ENCODE measurements at places on chromosomes 1 and 21. TPM values are rescaled to one million over a fixed set of nuclear protein-coding genes. Genes with fewer than 3 reads are reported as not detected.

Gene MTARC1
- total RNA-seq: 0.37 TPM

Gene CYP2J2
- total RNA-seq: 0.20 TPM

Gene HAO2
- not detected for total RNA-seq

Gene MORN1
- total RNA-seq: 8.1 TPM

Gene ADCY10
- under 0.01 TPM for total RNA-seq

Gene MRPL39
- 54.0 TPM for total RNA-seq

Gene CLDN17
- total RNA-seq: not detected

Gene GPR37L1
- total RNA-seq: not detected

Gene MYBPHL
- not detected for total RNA-seq

Gene SEC16B
- 1.2 TPM for total RNA-seq

Gene S100A1
- total RNA-seq: not detected

Gene CELA2B
- total RNA-seq: not detected

Gene DENND2C
- 2.5 TPM for total RNA-seq

Gene FMO1
- not detected for total RNA-seq

Gene KPRP
- total RNA-seq: not detected

Gene LCE3B
- not detected for total RNA-seq

Gene ZFP69
- 4.1 TPM for total RNA-seq

Gene PODN
- 5.1 TPM for total RNA-seq

Gene E2F2
- total RNA-seq: 2.2 TPM

Gene HLX
- total RNA-seq: 5.1 TPM

Gene VASH2
- under 0.01 TPM for total RNA-seq

Gene CR1L
- not detected for total RNA-seq

Gene CA6
- total RNA-seq: not detected

Gene KCNA2
- total RNA-seq: not detected

Gene UCK2
- 78.3 TPM for total RNA-seq

Gene LGR6
- total RNA-seq: not detected

Gene ZNF593OS
- under 0.01 TPM for total RNA-seq

Gene CGN
- not detected for total RNA-seq

Gene GBP1
- 14.0 TPM for total RNA-seq

Gene CACYBP
- total RNA-seq: 284 TPM

Gene MX2
- 1.8 TPM for total RNA-seq

Gene TCHH
- under 0.01 TPM for total RNA-seq

Gene PTGFRN
- total RNA-seq: 32.1 TPM

Gene GBP7
- not detected for total RNA-seq

Gene RGSL1
- total RNA-seq: not detected

Gene LRRC38
- total RNA-seq: not detected

Gene SLC45A1
- total RNA-seq: 3.3 TPM

Gene TNFRSF14
- total RNA-seq: 11.4 TPM

Gene PDZK1
- total RNA-seq: 0.39 TPM

Gene PLPP3
- 251 TPM for total RNA-seq

Gene CAMK1G
- under 0.01 TPM for total RNA-seq

Data from subcutaneous preadipocyte (primary cell).